ENCODE measurements at places on chromosomes 1 and 21. TPM values are rescaled to one million over a fixed set of nuclear protein-coding genes. Genes with fewer than 3 reads are reported as not detected.
A peak's percentile ranks its signal among the peaks of the same experiment; 100 is the strongest.

Gene SHE
- not detected for total RNA-seq

Gene SFN
- 0.22 TPM for total RNA-seq

Gene EPHA10
- total RNA-seq = not detected

Gene CRYZ
- 39.1 TPM for total RNA-seq

Gene ZNF695
- 1.3 TPM for total RNA-seq

Gene MAP3K7CL
- 6.2 TPM for total RNA-seq

DNA sequence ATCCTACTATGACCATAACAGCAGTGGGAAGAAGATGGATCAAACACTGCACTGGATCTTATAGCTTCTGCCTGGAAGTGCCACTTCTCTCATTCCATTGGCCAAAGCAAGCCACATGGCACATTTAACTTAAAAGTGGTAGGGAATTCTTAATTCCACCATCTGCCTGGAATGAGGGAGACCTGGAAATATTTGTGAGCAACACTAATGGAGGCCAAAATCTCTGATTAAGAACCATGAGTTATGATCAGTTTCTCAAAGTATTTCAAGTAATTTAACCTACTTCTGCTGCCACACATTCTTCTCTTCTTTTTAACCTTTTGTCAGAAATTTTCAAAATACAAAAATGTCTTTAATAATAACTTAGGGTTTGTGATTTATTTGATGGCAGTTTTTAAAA, 154.0 kb upstream of the C1orf87 start:
- no peak for DNase-seq

DNA sequence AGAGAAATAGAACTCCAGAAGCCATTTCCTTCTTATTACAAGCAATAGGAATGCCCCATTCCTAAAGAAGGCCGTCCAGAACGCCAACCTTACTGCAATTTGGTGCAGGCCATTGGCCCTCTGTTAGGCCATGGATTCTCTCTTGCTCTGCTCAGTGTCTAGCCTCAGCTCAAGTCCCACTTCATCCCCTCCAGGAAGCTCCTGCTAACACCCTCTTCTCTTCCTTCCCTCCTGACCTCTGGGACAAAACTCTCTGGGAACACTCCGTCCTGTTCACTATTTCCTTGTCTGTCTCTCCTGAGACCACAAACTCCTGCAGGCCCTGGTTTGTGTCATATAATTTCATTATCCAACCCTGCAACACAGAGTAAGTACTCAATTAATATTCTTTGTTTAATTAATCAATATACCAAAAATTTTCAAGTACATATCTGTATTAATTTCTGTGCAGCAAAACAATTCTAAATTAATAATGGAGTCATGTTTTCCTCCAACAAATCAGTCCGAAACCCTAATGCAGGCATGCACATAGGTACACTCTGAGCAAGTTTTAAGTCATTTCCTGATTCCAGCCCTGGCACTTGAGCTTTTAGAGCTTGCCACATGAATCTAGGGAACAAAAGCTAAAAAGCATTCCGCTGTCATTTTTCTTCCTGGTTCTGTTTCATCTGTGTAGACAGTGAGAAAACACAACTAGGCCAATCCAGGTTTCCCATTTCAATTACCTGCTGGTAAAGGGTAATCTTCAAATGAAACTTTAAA, 245.3 kb downstream of the SETD4 start:
- DNase-seq = no peak

DNA sequence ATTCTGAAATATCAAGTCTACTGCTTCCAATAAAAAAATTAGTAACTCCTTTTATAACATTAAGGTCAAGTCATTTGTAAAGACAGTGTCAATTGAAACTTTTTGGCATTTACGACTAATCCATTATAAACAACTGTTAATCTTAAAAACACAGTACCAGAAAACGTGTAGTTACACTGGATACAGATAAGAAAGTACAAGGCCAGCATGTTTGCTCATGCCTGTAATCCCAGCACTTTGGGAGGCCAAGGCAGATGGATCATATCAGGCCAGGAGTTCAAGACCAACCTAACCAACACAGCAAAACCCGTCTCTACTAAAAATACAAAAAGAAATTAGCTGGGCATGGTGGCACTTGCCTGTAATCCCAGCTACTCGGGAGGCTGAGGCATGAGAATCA, 29.4 kb downstream of the DENND1B start:
- DNase-seq = no peak

DNA sequence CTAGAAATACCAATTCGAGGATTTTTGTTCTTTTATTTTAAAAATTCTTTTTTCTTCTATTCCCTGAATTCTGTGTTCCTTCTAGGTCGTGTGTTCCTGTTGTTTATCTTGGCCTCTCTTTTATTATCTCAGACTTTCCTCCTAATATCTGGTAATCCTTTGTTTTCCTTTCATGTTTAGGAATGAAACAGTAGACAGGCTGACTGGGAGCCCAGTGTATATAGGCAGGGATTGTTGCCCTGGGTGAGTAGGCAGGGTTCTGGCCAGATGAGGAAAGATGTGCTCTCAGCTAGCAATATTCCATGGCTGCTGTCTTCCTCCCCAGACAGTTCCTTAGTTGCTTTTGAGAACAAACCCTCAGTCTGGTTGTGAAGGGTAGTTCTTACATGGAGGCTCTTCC, 161.8 kb upstream of the PDE4B start:
- DNase-seq = no peak

GRCh38 chr1:10424034-10424433, 6.2 kb upstream of the CENPS start:
- peak; percentile 75 for DNase-seq

DNA sequence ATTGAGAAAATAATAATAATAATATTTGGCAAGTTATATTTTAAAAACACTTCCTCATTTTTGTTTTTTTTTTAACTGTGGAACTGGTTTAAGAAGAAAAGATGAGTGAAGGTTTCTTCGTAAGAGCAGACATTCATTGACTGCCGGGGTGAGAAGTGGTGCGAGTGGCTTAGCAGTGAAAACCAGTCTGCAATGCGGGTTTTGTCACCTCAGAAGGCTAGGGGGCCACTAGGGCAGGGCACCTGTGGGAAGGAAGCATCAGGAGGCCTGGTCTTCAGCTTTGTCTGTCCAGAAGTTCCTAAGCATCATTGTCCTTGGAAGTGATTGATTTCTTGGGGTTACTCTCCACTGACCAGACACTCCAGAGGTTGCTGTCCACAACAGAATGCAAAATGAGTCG, 339.2 kb downstream of the ZNF326 start:
- DNase-seq = no peak

GRCh38 chr1:119279456-119280381, 88.9 kb upstream of the HAO2 start:
- peak; percentile 80 for DNase-seq

DNA sequence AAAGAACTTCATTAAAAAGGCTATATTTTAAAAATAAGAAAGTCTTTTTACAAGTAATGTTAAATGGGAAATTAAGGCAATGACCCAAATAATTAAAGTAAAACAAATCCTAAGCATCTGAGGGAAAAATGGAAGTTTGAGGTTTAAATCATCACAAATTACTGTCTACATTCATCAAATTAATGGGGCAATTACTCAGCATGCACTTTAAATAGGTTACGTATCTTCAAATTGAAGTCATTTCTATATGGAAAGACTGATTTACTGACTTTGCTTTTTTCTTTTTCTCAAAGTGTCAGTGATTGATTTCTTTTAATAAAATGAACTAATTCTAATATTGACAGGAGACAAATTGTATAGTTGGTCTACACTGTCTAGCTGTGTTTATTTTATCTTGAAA, 1452.3 kb downstream of the NCAM2 start:
- no peak for DNase-seq

- DNase-seq = no peak
Observed at GRCh38 chr21:39115576-39116235, 67.5 kb downstream of the PSMG1 start.

DNA sequence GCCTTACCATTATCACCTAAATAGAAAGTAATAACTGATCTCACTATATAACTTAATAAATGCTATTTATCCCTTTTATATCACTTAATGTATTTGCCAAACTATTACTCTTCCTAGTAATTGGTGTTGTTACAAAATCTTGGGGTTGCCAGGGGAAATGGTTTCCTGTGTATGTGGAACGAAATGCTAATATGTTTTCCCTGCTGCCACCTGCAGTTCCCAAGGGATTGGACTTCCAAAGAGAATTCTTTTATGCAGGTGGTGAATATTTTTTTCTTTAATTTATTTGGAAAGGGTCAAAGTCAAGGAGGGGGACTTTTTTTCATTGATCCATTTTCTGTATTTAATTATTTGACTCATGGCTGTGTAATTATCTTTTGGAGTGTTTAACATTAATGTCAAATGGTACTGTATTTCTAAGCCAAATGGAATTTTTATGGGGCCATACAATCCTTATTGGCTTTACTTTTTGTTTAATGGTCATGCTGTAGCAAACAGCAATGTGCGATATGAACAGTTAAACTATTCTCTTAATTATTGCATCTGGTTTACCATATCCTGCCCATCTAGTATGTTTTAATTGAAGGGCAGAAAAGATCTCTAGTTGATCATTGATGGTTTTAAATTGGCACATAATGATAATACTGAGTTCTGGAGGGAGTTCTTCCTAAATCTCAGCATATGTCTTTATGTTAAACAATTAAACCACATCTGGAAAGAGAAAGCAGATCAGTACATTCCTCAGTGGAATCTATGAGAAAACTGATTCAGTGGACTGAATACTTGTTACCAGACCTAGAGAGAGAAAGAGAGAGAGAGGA, 486.3 kb downstream of the TTLL7 start:
- no peak for DNase-seq

GRCh38 chr1:202068596-202068995, 54.1 kb upstream of the GPR37L1 start:
- no peak for DNase-seq

- DNase-seq = no peak
Observed at GRCh38 chr1:204102029-204102611, 29.2 kb downstream of the SOX13 start.

DNA sequence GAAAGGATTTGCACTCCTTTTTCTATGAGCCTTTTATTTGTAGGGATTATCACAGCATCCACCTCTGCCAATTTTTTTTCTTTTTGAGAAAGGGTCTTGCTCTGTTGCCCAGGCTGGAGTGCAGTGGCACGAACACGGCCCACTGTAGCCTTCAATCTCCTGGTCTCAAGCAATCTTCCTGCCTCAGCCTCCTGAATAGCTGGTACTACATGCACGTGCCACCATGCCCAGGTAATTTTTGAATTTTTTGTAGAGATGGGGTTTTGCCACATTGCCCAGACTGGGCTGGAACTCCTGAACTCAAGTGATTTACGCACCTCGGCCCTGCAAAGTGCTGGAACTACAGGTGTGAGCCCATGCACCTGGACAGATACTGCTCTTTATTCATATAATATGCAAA, 2.1 kb downstream of the SAMSN1 start:
- DNase-seq = no peak

DNA sequence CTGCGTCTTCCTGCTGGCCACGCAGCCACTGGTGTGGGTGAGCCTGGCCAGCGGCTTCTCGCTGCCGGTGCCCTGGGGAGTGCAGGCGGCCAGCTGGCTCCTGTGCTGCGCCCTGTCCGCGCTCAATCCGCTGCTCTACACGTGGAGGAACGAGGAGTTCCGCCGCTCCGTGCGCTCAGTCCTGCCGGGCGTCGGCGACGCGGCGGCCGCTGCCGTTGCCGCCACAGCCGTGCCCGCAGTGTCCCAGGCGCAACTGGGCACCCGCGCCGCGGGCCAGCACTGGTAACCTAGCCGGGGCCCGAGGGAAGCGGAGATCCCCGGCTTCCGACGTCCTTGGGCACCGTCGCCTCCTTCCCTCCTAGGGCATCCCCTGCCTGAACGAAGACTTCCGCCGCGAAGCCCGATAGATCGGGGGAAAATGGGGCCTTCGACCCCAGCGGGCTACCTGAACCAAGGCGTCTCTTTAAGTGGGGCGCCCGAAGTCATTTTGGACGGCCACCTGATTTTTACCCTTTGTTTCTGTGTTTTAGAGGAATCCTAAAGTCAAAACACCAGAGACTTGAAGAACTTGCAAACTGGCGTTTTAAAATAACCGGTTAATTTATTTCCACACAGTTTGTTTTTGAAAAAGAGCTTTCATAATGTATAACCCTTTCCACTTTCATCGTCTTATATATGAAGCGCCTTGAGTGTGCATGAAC, 2.0 kb downstream of the GPR88 start:
- no peak for DNase-seq

DNA sequence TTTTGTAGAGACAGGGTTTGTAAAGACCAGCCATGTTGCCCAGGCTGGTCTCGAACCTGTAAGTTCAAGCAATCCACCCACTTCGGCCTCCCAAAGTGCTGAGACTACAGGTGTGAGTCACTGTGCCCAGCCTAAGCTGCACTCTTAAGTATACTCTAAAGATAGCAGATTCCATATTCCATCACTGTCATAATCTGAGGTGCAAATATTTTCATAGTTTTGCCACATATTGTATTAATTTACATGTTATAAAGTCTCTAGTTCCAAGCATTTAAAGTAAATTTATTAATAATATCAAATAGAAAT, 121.3 kb downstream of the HFM1 start:
- DNase-seq = no peak

DNA sequence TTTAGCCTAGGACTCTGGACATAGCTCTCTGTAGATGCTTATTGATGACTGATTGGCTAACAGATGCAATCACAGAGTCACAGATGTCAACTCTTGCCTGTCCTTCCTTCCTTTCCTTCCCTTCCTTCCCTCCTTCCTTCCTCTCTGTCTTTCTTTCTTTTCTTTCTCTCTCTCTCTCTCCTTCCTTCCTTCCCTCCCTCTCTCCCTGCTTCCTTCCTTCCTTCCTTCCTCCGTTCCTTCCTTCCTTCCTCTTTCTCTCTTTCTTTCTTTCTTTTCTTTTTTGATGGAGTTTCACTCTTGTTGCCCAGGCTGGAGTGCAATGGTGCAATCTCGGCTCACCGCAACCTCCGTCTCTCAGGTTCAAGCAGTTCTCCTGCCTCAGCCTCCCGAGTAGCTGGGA, 106.1 kb downstream of the KIF26B start:
- DNase-seq = no peak

DNA sequence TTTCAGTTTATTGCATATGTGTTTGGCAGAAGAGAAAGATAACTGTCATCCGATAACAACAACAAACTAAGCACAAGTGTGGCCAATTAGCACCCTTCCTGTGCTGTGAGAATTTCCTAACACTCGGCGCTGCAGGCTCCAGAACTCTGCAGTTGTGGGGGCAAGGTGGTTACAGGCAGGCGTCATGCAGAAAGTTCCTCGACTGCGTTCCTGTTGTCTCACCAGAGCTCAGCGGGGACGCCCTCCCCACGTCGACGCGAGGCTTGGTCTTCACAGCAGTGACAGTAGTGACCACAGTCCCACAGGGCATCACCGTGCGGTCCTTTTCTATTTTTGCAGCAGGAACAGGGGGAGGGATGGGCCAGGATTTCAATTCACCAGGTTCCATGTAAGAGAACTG, 27.6 kb upstream of the PRDM15 start:
- no peak for DNase-seq

GRCh38 chr1:151593730-151594129, 18.1 kb upstream of the SNX27 start:
- no peak for DNase-seq

GRCh38 chr21:29084372-29084771, 10.9 kb upstream of the CCT8 start:
- peak; percentile 31 for DNase-seq

DNA sequence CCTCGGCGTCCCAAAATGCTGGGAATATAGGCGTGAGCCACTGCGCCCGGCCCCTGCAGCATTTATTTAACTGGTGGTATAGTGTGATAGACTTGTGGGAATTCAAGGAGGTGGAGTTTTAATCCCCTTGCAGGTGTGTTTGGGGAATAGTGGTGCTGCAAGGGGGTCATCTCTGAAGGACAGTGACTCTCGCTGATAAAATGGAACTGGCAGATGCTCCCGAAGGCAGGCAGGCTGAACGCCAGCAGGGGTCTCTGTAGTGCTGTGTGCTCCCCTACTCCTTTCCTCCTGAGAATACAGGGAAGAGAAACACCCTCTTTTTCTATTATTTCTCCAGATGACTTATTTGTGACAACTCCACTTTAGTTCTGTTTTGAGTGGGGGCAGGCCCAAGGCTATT, 4.0 kb downstream of the OSCP1 start:
- no peak for DNase-seq

All from HFFc6 (cell line).